ENCODE measurements at places on chromosomes 1 and 21.

DNA sequence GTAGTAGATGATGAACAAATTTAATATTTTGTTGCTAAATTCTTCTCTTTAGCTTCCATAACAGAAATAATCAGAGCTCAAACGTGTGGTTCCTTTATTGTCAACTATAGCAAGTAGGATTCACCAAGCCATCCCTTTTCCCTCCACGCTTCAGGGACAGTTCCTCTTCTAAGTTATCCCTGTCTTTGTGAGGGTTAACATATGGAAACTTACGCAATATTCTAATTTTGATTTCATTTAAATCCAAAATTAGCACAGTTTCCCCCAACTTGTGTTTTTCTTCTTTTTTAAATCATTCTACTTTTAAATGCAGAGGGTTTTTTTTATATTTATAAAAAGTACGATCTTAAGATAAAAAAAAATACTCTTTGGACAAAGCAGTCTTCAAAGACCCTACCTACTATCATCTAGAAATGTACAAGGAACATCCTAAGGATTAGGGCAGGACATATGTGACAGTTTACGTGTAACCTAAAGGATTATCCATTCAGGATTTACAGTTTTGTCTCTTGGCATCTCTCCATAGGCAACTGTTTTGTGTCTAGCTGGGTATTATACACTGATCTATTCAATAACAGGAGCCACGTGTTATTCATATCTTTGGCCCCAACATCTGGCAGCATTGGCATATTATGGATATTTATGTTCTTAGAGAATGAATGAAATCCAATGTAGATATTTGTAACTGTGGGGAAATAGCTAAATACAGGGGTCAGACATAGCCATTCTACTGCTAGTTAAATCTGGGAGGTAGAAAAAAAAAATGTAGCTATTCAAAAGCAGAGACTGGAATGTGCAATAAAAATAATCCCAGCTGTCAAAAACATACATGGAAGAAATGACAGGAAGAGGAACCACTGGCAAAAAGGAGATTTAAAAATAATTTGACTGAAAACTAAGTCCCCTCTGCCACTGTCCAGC is 272.9 kb downstream of the NEGR1 start:
- DNase-seq, result no peak

DNA sequence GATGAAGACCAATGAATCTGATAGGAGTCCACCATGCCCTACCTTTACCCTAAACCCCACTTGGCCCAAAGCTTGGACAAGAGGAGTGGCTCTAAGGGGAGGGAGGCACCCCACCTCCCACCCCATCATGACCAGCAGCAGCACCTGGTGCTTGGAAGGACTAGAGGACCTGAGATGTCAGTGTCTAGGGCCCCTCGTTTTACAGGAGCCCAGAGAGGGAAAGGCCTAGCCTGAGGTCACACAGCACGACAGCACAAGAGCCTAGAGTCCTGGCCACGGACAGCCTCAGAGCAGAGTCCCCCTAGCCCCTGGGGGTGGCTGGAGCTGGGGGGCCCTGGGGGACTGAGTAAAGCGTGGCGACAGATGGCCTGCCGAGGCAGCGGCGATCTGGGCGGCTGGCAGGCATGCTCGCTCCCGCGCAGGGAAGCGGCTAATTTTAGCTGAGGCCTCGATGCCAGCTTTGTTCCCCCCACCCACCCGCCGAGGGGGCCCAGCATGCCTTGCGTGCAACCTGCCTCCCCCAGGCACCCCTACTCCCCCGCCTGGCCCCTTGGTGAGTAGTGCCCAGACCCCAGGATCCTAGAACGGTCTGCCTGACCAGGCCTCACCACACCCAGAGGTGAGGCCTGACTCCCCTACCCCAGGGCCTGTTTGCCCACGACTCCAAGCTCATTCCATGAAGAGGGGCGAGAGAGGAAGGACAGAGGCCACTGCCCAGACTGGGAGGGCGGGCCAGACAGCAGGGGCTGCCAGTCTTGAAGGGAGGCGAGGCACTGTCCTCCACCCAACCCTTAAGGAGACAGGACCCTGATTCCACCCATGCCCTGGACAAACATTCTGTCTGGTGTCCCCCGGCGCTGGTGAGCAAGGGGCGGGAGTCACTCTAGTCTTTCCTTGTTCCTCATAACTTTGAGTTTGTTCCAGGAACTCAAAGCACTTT is 39.0 kb downstream of the AHDC1 start:
- no peak for DNase-seq

DNA sequence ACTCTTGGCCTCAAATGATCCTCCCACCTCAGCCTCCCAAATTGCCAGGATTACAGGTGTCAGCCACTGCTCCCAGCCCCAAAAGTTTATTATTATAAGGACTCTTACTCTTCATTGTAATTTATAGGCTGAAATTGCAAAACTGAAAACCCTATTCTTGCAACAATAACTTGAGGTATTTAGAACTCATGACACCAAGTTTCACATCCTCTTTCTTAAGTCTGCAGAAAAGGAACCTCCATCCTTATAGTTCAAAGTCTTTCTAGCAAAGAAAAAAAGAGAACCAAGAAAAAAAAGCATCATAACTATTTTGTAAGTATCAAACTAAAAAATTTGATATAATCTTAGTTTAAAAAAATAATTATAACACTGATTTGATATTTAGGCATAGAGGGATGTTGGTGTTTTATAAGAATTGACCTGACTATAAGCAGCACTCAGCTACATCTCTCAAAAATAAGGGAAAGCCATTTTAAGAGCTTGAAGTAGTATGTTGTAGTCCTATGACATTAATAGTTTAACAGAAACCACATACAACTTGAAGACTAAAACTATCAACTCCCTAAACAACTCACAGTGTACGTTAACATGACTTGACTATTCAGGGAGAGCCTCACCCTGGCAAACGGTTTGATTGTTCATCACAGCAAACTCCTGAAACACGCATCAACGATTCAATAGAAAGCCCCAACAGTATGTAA is 122.4 kb downstream of the AKT3 start:
- DNase-seq, result no peak

DNA sequence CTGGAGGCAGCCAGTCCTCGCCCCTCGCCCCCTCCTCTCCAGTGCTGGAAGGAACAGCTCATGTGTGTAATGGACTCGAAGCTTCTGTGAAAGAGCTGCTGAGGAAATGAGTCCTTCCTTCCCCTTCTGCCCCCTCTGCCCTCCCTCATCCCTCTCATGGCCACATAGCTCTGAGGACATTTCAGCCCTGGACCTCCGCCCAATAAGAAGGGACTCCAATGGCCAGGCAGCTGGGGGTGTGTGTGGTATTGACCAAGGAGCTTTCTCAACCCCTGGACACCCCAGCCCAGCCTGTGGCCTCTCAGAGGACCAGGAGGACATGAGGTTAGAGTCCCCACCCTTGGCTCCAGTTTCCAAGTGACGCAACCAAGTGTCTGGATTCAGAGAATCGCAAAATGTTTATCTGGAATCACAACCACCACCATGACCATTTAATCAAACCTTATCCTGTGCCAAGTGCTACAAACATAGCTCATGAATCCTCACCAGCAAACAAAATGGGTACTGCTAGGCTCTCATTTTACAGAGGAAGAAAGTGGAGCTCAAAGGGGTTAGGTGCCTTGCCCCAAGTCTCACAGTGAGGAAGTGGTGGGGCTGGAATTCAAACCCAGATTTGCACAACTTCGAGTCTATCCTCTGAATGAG is 47.8 kb upstream of the ECE1 start:
- DNase-seq, result no peak

DNA sequence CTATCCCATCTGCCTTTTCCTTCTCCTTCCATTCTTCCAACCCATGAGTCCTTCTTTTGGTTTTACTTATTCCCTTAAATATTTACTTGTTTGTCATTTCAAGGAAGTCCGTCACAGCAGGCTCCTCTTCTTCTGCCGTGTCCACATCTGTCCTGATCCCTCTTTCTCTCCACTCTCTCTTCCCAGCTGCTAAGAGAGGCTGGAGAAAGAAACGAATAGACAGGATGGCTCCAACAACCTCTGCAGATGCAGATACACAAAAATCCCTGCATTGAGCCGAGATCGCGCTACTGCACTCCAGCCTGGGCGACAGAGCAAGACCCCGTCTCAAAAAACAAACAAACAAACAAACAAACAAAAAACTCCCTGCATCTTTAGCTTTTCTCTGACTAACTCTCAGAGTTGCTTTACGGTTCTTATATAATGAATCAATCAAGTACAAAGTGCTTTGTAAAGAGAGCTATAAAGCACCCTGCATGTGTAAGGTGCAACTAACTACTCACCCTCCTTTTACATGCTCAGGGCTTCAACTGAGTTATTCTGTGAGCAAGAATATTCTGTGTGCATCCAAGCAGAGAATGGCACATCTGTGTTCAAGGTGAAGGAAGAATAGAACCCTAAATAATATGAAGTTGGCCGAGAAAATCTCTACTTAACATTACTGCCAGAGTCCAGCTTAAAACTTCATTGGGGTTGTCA is 3.8 kb upstream of the SAMD13 start:
- no peak for DNase-seq

DNA sequence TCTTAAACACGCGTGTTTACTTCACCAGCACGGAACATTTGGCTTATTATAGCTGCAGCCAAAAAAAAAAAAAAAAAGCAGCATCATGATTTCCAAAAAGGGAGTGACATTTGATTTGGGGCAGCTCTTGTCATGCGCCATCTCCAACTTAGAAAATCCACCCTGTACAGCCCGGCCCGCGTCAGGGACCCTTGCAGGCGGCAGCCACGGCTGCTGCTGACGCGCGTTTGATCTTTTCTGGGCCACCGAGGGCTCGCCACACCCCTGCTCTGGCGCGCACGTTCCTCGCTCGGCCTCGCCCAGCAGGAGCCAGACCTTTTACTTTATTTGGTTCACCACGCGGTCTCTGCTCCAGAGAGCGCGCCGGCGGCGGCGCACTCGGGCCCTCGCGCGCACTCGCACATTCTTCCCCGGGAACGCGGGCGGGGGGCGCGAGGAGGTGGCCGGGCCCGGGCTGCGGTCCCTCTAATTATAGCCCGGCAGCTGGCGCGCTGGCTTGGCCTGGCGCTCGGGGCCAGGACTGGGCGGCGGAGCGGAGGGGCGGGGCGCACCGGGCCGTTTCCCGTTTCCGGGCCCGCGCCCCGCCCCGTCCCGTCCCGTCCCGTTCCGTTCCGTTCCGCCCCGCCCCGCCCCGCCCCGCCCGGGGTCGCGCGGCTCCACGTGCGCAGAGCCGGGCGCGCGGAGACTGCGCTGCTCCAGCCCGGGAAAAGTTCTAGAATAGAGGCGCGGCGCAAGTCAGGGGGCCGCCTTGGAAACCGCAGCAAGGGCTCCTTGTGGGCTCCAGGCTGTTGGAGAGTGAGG is 10.2 kb downstream of the IRF2BP2 start:
- peak; percentile 68 for DNase-seq
